ENCODE measurements at places on chromosomes 7 and 10.
A peak's percentile ranks its signal among the peaks of the same experiment; 100 is the strongest.

GRCh38 chr7:1569016-1569415, 816 bp downstream of the PSMG3 start:
- DNase-seq: no peak

DNA sequence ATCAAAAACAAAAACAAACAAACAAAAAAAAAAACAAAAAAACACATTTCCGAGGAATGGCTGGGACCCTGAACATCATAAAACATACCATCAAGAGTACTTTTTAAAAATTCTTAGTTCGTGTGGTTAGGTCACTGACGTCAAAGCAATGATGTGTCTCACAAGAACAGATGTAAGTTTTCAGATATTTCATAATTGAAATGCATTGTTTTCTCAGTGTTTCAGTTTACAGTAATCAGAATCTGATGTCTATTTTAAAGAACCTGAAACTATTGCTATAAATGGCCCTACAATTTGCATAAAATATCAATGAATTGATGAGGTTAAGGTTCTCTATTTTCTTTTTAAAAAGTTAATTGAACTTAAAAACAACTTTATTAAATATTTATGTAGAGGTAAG, 103.7 kb upstream of the HGF start:
- no peak for DNase-seq

GRCh38 chr10:112083472-112083871, 100.1 kb downstream of the GPAM start:
- DNase-seq: no peak

DNA sequence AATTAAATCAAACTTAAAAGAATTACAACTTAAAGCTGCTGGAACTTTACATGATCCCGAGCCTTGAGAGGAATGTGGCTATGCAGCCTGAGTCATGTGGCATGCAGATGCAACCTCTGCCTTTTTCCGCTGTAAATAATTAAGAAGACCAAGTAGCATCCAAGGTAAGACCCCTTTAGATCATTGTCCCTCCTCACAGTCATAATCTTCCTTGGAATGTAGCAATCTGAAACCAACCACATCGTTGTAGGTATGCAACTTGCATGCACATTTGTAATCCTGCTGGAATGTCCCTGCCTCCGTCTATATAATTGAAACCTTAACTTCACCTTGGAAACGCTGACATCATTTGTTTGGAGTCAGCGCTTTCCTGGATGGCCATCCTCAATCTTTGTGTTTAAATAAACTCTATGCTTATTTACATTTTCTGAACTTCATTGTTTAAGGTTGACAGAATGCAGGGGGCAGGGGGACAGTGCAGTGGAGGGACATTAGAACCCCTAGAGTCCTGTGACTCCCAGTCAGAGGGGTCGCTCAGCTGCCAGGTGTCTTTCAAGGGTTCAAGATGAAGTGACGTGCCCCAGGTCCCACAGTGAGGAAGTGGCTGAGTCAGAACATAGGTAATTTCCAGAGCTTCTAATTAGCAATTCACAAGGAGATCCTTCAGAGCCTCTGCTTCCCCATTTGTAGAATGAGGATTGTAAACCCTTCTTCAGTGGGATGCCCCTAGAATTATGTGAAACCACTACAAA, 110.7 kb downstream of the RALA start:
- no peak for DNase-seq

GRCh38 chr7:41994036-41994745, 242.8 kb downstream of the GLI3 start:
- no peak for DNase-seq

- DNase-seq: no peak
These were observed 65.0 kb downstream of the ANKRD7 start for GRCh38 chr7:118289476-118289875.

DNA sequence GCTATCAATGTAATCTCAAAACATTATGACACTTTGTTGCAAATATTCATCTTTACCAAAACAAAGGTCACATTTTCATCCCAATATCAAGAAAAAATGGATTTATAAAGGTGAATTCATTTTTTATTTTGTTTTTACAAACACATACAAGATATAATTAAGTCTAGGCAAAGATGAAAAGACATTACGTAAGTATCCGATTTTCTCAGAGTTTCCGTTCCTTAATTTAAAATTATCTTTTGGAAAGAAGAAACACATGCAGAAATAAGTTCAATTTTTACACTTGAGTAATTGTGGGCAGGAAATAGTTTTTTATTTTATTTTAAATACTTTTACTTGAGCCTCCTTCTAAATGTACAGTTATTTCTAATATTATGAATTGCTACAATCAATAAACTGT, 24.6 kb downstream of the RTKN2 start:
- no peak for DNase-seq

DNA sequence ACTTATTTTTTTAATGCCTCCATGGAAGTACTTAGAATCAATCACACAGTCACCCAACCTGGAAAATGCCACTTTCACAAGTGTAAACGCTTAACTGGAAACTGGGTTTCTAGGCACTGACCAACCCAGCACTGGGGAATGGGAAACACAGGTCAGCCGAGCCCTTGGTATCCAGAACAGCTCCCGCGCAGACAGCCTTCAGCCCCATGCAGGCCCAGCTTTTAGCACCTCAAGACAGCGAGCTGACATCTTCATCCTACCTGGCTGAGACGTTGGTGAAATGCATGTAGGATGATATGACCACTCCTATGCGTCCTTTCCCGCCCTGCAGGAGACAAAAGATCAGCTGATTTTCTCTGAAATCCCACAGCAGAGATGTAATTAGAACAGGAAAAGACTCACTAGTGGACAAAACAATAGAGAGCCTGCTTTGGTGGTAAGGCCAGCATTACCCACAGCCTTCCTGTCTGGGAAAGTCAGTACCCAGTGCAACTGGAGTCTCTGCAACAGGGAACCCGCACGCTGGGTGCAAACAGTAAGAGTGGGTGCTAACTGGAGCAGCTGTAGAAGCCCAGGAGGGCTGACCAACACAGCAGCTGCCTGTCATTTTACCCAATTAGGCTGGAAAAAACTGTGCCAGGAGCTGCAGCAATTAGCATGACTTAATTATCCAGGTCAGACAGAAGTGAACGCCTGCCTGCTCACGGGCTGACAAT, 153.7 kb downstream of the TNS3 start:
- DNase-seq: no peak

- DNase-seq: no peak
These were observed 22.8 kb downstream of the VOPP1 start for GRCh38 chr7:55549457-55549856.

- DNase-seq: no peak
These were observed 18.3 kb downstream of the ZNF438 start for GRCh38 chr10:31013331-31013730.

DNA sequence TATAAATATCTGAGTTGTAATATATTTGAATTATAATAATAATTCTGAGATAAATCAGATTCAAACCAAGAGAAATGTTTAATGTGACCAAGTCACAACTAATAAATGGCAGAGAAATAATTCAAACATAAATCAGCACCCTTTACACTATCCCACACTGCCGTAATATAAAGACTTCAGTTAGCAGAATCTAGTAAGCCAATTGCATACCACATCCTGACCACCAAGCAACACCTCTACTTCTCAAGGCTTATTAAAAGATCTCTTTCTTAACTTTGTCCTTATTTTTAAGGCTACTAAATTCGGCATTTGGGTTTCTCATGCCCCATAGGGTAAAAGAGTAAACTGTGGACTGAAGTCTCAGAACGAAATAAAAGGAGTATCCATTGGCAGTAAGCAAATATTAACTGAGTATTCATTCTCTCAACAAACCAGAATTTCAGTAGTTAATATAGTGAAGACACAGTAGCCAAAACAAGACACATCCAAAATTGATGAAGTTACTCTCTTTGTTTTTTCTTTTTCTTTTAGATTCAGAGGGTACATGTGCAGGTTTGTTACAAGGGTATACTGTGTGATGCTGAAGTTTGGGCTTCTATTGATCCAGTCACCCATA, 14.8 kb downstream of the ACBD5 start:
- no peak for DNase-seq

DNA sequence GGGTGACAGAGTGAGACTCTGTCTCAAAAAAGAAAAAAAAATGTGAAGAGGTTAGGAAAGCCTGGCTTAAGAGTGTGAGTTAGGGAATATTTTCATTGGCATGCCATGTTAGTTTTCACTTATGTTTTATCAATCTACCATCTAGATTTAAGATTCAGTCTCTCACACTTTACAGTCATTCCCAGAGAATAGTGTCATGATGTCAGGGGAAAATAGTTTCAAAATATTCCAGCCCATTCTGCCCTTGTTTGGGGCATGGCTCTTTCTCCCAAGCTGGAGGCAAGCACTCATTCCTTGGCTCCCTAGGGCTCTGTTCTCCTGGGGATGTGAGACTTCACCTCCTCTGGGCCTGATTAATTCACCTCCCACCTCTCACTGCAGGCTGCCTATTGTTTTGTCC, 331.5 kb downstream of the CXCL12 start:
- DNase-seq: no peak

DNA sequence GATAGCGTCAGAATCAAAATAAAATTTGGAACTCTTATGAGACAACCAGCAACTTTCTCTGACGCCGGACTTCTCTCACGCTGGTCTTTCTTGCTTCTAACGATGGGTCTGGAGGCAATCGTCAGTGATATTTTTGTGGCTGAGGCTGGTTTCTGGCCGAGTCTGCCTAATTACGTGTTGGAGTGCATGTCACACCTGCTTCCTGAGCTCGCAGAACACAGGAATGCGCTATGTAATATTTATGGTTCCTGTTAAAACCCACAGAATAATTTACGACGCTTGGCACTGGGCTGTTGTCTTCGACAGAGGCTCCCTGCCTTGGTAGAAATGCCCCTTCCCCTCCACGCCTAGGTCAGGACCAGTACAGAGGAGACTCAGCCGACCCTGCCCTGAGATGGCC, 64.9 kb downstream of the NPTX2 start:
- DNase-seq: no peak

DNA sequence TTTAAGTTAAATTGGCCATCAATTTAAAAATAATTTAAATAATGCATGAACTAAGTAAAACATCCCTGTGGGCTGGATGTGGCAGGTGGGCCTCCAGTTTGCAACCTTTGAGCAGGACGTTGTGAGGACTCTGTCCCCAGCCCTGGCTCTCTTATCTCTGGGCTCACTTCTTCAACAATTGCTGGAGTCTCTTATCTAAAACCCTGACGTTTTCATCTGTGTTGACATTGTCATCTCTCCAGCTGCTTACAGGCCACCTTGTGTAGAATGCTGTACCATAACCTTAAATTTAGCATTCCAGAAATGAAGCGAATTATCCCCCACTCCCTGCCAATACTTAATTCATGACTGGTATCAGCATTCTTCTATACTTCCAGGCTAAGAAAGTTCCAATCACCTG, 3.2 kb upstream of the KIF5B start:
- no peak for DNase-seq

DNA sequence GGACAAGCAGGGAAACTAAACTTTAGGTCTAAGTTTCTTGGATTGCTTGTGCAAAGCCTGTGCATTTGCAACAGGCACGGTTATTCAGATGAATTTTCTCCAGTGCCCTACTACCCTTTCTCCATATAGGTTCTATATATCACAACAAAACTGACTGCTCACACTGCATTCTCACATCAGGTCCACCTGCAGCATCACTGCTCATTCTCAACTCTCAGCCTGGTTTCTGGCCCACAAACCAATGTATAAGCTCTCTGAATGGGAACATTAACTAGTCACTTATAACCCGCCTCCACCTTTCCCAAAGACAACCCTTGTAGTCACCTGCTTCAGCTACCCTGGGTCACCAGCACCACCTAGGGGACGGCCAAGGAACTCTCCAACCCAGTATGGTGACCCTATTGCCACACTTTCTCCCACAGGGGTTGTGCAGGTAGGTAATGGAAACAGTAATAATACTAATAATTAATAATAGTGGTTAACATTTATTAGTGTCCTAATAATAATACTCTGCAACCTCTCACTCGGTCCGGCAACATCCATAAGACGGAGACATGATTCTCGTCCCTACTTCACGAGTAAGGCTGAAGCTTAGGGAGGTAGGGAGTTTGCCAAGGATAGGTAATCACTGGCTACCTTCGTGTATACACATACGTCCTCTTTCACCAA, 97.3 kb downstream of the CLEC2L start:
- DNase-seq: peak; percentile 28

GRCh38 chr7:150748376-150748775, 11.2 kb downstream of the GIMAP5 start:
- DNase-seq: no peak

DNA sequence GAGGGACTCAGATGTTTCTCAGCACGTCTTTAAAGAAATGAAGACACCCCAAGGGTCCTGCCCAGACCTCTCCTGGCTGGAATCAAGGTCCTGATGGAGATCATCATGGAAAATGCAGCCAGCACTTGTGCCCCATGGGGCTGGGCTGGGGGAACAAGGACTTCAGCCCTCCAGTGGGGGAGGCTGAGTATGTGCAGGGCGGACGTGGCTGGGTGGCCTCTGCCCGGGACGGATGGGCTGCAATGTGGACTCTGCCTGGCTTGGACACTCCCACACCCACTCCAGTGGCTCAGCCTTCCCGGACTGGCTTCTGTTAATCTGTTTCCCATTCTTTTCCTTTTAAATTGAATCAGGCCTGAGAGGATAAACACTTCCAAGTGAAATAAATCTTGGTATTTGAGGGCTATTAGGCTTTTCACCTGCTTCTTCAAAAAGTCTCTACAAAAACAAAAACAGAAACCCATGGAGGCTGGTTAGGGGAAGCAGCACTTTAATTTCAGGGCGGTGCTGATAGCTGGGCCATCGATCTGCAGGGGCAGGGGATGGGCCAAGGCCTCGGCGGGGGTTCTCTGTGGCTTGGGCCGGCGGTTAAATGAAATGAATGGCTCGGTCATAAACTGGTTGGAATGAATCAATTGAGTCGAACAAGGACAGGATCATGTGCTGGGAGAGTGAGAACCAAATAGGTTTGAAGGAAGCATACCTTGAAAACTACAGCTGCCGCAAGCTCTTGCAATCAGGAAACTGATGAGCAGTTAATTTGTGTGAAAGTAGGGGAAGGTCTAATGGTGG, 51.4 kb downstream of the ADARB2 start:
- DNase-seq: no peak

DNA sequence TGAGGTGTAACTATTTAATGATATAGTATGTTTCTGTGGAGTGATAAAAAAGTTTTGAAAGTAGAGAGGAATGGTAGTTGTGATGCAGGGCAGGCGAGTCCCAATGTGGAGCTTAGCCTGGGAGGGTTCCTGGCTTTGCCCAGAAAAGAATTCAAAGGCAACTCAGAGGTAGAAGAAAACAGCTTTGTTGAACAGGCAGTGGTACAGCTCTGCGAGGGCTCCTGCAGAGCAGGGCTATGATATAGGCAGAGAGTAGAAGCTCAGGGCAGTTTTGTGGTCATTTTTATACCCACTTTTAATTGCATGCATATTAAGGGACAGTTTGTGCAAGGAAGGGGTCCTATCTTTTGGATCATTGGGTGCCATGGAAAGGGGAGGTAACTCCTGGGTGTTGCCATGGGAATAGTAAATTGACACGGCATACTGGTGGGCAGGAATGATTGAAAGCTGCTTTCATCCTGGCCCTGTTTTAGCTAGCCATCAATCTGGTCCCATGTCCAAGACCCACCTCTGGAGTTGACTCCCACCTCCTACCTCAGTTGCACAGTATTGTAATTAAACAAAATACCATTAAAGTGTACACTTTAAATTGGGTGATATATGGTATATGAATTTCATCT, 12.4 kb downstream of the CYP2C8 start:
- no peak for DNase-seq

GRCh38 chr10:112716924-112717413, 233.1 kb upstream of the TCF7L2 start:
- peak; percentile 95 for DNase-seq

Data from Panc1 (cell line).